ENCODE measurements at places on chromosomes 4 and X.

DNA sequence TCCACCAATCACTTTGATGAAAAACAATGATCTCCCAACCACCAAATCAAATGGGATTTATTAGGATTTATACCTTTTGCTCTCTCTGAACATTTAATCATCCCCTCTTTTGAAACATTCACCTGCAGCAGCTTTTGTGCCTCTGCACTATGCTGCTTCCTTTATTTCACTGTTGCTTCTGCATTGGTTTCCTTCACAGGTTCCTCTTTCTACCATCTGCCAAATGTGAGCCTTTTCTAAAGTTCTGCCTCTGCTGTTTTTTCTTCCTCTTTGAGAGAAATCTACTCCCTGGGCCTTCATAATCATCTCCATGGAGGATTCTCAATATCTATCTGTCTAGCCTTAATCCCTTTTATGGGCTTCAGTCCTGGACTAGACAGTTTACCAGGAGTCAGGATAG lies 24.7 kb downstream of the CUL4B start:
- DNase-seq = no peak

- DNase-seq = no peak
Observed at GRCh38 chrX:43141885-43142284, 363.9 kb upstream of the PPP1R2C start.

GRCh38 chrX:302975-303374 lies 15.6 kb downstream of the GTPBP6 start:
- DNase-seq = no peak

GRCh38 chr4:153116291-153116680 lies 88.0 kb upstream of the TRIM2 start:
- no peak for DNase-seq

GRCh38 chrX:57286507-57287251 lies at the start of gene FAAH2:
Gene FAAH2, plus strand, starts transcription at chrX:57286706. Its CDS starts 120 bp downstream, at chrX:57286826.
- DNase-seq = no peak

- no peak for DNase-seq
Observed at GRCh38 chr4:75973766-75974165, 17.0 kb downstream of the SDAD1 start.

DNA sequence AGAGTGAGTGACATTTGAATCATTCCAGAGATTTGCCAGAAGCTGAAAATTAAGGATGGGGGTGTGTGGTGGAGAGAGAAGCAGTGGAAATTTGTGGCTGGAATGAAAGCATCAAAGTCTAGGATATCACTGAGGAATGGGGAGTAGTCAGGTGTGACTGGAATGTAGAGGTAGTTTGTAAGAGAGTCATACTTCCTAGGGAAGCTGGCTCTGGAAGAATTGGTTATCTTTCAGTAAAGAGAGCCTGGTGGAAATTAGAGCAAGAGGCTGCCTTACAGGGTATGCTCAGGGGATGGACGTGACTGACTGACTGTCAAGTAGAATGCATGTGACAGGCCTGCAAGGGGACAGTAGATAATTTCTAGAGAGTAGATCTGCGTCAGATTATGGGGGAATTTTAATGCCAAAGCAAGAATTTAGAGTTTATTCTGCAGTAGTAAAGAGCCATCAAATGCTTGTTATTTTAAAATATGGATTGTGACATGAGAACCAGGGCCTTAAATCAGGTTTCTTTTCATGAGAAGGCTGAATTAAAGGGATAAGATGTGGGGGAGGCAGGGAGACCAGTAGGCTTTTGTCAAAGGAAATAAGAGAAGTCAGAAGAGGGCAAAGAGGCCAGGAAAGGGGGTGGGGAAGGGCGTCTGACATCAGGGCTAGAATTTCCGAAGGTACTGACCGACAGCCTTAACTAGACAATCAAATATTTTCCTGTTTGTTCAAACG lies 109.9 kb downstream of the AFF1 start:
- no peak for DNase-seq

DNA sequence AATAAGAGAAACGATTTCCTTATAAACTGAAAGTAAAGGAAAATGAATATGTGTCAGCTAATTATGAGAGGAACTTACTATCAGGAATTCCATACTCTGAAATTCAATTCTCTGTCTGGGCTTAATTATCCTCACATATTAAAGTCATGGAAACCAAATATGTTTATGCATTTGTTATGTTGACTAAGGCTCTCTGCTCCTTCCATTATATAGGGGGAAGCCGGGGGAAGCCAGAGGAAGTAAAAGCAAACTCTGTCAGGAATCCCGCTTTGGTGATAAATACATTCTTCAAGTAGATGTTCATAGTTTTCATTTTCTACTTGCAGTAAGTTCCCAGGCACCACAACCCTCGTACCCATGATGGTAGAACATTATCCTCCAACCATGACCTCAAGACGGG lies 142.8 kb upstream of the VCX2 start:
- DNase-seq = no peak

DNA sequence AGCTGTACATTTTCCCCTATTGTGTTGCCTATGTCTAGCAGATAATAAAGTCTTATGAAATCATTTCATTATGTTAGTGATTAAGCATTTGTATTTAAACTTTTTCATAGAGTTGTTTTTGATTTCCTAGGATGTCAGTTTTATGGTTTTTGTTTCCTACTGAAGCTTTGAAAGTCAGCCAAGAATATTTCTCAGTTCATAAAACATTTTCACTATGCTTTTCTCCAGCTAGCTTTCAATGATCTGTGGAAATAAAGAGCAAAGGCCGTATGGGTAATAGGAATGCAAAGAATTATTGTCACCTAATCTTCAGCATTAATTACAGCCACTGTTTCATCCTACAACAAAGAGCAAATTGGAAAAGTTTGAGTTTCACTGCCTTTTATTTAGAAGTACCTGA lies 145.7 kb upstream of the NUDT6 start:
- DNase-seq = no peak

DNA sequence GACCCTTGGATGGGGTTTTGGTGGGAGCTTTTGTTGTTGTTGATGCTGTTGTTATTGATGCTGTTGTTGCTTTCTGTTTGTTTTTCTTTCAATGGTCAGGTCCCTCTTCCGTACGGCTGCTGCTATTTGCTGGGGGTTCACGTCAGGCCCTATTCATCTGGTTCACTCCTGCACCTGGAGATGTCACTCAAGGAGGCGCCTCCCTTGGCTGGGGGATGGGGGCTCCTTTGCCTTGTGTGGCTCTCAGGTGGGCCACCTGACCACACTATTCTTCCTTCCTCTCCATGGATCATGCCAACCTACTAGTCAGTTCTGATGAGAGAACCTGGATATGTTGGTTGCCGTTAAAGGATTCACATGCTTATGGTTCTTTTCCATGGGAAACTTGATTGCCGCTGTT lies 39.1 kb upstream of the PRPS1 start:
- no peak for DNase-seq

- no peak for DNase-seq
Observed at GRCh38 chrX:2284601-2285000, 216.2 kb downstream of the DHRSX start.

DNA sequence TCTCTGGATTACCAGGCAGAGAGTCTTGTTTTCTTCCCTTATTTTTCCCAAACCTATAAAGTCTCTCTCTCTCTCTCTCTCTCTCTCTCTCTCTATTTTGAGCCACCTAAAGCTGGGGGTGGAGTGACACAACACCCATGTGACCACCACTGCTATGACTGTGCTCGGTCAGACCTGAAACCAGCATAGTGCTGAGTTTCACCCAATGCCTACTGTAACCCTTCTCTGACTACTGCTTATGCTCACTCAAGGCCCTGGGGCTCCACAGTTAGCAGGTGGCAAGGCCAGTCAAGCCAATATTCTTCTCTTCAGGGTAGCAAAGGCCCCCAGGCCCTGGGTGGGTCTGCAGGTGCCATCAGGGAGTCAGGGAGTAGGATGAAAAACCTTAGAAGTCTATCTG lies 114.7 kb upstream of the ARMCX2 start:
- DNase-seq = no peak

- no peak for DNase-seq
Observed at GRCh38 chr4:96205143-96205936, 365.4 kb downstream of the PDHA2 start.

DNA sequence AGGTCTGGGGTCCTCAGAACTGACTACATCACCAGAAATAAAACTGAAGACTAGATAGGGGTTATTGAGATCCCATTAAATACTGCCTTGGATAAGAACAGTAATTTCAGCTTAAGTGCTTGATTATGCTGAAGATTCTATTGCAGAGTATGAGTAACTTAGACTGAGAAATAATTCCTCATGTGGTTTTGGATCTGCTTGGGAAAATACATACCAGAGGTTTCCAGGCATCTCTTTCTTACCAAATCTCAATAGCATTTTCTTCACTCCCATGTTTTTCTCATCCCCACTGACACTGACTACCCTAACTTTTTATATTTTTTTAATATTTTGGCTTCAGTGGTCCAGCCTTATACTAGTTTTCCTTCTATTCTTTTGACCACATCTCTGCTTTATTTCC lies 92.0 kb upstream of the TEX13D start:
- no peak for DNase-seq

GRCh38 chr4:99593781-99594641 lies 19.4 kb downstream of the MTTP start:
- no peak for DNase-seq

GRCh38 chr4:83599183-83599582 lies 63.3 kb downstream of the GPAT3 start:
- DNase-seq = no peak

DNA sequence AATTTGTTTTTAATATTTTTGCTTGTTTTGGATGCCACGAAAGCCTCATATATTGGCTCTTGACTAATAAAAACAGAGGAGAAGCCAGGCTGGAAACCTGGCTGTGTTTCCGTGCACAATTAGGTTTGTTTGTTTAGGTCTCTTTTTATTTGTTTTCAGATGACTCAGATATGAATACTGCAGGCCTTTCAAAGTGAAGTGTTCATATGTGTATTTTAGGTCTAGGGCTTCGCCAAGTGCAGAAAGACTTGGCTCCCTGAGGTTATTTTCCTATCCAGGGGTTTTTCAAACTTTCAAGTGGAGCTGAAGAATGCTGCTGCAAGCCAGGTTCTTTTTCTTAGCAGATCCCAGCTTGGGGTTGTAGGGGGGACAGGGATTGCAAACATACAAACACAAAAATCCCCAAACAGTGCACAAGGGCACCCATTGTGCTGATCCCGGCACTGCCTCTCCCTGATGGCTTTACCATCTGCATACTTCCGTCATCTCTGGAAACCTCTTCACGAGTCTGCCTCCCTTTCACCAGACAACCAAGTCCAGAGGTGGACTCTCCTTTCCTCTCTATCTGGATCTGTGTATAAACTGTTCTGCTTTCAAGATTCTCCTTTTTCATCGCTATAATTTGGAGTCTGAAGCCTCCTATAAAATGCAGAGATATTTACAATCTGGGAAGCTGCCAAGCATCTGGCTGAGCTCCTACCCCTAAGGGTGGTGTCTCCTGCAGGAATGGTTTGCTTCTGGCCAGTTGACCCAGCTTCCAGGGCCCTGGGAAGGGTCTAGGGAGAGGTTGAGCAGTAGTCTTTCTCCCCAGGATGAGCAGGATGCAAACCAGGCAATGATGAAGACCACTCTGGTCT lies 108.6 kb downstream of the SMIM20 start:
- no peak for DNase-seq

- DNase-seq = no peak
Observed at GRCh38 chrX:40871385-40872082, 136.2 kb upstream of the MED14 start.

GRCh38 chrX:7061429-7061828 lies 86.1 kb upstream of the STS start:
- DNase-seq = no peak

DNA sequence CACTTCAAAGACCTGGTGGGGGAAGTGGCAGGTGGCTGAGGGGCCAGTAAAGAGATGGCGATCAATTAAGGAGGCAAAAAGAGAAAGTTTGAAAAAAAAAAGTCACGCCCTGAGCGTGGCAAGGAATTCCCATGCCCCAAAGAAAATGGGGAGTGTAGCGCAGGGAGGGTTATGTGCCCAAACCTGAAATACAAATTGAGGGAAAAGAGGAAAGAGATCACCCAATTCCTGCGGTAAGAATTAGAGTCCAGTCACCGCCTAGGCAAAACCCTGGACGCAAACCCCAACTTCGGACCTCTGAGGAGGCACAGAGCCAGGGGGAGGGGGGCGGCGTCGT lies 595 bp downstream of the ENOX2 start:
- DNase-seq = no peak

GRCh38 chr4:75940692-75941253 lies at the start of gene NAAA:
Gene NAAA, minus strand, starts transcription at chr4:75941013. Its CDS starts 64 bp downstream, at chr4:75940949.
- peak; percentile 57 for DNase-seq

DNA sequence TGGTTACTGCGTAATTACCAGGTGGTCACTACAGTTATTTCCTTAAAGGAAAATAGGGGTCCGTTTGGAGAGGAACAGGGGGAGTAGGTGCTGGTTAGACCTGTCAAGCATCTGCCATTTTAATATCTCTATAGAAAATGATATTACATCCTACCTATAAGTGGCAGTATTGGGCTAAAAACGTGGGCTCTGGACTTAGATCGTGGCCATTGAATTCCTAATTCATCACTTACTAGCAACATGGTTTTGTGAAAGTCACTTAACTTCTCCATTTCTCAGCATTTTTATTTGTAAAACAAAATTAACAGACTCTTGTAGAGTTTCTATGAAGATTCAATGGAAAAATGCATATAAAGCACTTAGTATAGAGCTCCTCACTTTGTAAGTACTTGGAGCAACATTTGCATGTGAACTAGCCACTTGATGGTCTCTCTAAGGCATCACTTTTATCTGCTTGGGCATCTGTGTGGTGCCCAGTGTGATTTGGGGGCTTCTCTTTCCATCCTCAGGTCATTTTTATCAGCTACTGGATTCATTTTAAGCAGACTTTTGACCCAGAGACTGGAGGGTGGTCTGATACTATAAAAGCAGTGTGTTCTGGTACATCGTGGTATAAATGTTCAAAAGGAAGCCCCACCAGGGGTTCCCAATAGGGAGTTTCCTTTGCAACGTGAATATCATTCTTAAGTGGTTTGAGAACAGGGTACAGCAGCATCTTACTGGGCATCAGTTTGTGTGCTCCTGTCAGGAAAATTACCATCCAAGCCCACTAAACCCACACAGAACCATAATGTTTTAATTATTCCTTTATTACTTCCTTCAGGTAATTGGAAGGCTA lies 42.7 kb upstream of the RASSF6 start:
- DNase-seq = no peak

GRCh38 chr4:111274486-111274885 lies 651.6 kb upstream of the PITX2 start:
- no peak for DNase-seq

GRCh38 chrX:16628946-16629595 lies 20.9 kb upstream of the S100G start:
- no peak for DNase-seq

- no peak for DNase-seq
Observed at GRCh38 chr4:26345565-26345938, 24.7 kb downstream of the RBPJ start.

DNA sequence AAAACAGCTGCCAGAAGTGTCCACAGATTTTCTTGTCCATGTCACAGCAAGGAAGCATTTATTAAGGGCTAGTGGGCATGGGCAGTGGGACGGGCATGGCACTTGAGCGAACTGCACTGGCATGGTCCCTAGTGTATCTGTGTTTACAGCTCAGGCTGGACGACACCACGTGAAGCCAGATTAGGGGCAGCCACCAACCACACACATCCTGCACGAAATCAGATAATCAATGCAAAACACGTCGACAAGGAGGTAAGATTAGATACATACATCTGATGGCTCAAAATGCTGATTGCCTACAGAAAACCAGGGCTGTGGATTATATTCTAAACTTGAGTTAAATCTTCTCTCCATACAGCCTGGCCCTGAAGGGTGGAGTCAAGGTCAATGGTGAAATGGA lies 103.8 kb upstream of the ATP6AP2 start:
- DNase-seq = no peak
